ENCODE measurements at places on chromosomes 11 and 22.

DNA sequence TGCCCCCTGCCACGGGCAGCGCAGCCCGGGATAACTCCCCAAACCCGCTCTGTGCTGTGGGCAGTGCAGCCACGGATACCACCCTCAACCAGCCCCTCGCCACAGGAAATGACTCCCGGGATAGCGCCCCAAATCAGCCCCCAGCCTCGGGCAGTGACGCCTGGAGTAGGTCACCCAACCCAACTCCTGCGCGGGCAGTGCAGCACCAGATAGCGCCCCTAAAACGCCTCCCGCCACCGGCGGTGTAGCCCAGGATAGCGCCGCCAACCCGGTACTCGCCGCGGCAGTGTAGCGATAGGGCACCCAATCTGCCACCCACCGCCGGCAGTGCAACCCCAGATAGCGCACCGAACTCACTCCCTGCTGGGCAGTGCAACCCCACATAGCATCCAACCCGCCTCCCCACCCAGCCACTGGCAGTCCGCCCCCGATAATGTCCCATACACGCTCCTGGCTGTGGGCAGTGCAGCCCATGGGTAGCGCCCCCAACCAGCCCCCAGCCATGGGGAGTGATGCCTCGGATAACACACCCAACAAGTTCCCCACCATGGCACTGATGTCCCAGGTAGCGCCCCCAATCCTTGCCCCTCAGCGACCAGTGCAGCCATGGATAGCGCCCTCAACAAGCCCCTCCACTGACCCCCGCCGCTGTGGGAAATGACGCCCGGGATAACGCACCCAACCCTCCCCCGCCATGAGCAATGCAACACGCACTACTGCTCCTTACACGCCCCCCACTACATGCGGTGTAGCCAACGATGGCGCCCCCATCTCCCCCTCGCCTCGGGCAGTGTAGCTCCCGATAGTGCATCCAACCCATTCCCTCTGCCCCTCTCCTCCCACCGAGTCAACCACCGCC is 1.5 kb downstream of the RFPL2 start:
- DNase-seq, result no peak

DNA sequence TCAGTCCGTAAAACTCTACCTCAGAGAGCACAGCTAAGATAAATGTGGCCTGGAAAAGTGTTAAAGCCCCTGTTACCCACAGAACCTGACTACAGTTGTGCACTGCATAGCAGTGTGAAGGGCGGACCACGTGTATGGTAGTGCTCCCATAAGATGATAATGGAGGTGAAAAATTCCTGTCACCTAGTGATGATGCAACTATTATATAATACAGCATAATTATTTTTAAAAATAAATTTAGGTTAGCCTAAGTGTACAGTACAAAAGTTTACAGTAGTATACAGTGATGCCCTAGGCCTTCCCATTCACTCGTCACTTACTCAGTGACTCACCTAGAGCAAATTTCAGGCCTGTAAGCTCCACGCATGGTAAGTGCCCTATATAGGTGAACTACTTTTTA is 76.6 kb upstream of the RASSF10 start:
- no peak for DNase-seq

GRCh38 chr11:59152312-59152951 is 9.8 kb downstream of the FAM111A start:
- no peak for DNase-seq

DNA sequence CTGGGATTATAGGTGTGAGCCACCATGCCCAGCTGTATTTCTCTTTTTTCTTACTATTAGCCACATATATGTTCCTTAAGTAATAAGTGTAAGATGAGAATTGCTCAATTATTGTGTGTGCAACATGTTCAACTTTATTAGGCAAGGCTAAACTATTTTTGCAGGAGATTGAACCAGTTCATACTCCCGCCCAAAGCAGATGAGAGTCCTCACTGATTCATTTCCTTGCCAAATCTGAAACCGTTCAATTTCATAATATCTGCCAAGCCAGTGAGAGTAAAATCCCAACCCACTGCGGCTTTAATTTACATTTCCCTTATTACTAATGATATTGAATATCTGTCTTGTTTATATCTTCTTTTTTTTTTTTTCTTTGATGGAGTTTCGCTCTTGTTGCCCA is 48.4 kb downstream of the KCNJ4 start:
- DNase-seq, result no peak

- no peak for DNase-seq
These were observed 83.9 kb upstream of the EED start for GRCh38 chr11:86160541-86161149.

DNA sequence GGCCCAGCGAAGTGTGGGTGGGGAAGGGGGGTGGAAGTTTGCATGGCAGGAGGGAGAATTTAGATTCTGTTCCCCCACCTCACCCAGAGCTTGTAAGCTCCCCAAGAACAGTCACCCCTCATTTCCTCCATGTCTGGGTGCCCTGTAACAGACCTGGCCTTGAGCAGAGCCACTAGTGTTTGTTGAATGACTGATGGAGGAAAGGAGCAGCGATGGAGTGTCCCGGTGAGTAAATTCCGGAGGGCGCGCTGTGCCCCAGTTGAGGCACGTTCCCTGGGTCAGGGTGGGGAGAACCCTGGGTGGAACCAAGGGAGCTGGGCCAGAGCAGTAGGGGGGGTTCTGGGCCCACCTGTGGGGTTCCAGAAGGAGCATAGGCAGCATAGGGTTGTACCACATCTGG is 827 bp downstream of the NAALADL1 start:
- DNase-seq, result no peak

DNA sequence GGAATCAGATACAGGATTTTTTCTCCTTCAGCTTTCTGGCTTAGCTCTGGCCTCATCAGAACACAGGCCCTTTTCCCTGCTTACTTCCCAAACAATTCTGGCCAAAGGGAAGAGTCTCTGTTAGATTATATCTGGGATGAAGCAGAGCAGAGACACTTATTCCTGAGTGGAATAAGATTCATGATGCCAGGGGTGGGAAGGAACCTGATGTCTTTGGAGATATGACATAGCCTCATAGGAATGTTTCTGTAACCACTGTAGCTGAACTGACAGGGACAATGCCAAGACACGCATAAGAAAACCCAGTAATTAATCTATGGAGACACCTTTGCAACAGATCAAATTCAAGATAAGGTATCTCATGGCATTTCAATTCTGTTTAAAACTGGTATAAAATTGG is 177.1 kb upstream of the RAG2 start:
- DNase-seq, result no peak

DNA sequence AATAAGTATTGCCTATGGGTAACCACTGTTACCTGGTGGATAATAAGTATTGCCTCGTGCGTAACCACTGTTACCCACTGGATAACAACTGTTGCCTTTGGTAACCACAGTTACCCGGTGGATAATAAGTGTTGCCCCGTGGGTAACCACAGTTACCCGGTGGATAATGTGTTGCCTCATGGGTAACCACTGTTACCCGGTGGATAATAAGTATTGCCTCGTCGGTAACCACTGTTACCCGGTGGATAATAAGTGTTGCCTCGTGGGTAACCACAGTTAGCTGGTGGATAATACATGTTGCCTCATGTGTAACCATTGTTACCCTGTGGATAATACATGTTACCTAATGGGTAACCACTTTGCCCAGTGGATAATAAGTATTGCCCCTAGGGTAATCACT is 9.8 kb upstream of the NXPE4 start:
- no peak for DNase-seq

GRCh38 chr11:120625565-120625964 is 114.0 kb downstream of the GRIK4 start:
- no peak for DNase-seq

GRCh38 chr11:128343135-128343514 is 244.2 kb downstream of the ETS1 start:
- DNase-seq, result no peak

DNA sequence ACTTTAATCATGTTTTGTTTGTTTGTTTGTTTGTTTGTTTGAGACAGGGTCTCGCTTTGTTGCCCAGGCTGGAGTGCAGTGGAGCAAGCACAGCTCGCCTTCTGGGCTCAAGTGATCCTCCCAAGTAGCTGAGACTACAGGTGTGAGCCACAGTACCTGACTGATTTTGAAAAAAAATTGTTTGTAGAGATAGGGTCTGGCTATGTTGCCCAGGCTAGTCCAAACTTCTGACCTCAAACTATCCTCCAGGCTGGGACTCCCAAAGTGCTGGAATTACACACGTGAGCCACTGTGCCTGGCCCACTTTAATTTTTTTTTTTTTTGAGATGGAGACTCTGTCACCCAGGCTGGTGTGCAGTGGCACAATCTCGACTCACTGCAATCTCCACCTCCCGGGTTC is 74.8 kb upstream of the CLDN5 start:
- DNase-seq, result no peak

GRCh38 chr11:78354408-78355308 is 63.0 kb downstream of the GAB2 start:
- DNase-seq, result no peak

GRCh38 chr22:23205339-23206049 is 25.2 kb downstream of the BCR start:
- no peak for DNase-seq

- no peak for DNase-seq
These were observed 2.1 kb downstream of the ADA2 start for GRCh38 chr22:17217179-17217578.

DNA sequence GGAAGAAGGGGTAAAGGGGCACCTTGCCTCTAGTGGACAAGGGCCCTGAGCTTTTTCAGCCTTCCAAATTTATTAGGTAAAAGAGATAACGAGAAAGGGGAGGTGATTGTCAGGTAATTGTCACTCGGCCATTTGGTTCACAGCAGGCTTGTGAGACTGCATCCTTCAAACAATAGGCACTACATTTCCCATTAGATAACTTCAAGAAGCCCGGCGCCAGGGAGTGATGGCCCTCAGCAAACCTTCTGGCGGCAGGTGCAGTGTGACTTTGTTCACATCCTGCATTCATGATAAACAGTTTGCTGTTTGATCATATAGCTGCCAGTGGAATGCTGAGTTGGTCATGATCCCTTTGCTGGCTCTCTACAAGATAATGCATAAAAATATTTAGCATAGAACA is 185.1 kb downstream of the CWF19L2 start:
- DNase-seq, result no peak

DNA sequence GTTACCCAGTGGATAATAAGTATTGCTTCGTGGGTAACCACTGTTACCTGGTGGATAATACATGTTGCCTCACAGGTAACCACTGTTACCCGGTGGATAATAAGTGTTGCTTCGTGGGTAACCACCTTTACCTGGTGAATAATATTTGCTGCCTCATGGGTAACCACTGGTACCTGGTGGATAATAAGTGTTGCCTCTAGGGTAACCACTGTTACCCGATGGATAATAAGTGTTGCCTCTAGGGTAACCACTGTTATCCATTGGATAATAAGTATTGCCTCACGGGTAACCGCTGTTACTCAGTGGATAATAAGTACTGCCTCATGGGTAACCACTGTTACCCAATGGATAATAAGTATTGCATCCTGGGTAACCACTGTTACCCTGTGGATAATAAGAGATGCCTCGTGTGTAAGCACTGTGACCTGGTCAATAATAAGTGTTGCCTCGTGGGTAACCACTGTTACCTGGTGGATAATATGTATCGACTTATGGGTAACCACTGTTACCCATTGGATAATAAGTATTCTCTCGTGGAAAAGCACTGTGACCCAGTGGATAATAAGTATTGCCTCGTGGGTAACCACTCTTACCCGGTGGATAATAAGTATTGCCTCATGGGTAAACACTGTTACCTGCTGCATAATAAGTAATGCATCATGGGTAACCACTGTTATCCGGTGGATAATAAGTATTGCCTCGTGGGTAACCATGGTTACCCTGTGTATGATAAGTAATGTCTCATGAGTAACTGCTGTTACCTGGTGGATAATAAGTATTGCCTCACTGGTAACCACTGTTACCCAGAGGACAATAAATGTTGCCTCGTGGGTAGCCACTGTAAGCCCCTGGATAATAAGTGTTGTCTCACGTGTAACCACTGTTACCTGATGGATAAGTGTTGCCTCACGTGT is 20.1 kb upstream of the NXPE4 start:
- DNase-seq, result no peak

- DNase-seq, result no peak
These were observed 16.7 kb downstream of the PHLDA2 start for GRCh38 chr11:2912498-2912897.

DNA sequence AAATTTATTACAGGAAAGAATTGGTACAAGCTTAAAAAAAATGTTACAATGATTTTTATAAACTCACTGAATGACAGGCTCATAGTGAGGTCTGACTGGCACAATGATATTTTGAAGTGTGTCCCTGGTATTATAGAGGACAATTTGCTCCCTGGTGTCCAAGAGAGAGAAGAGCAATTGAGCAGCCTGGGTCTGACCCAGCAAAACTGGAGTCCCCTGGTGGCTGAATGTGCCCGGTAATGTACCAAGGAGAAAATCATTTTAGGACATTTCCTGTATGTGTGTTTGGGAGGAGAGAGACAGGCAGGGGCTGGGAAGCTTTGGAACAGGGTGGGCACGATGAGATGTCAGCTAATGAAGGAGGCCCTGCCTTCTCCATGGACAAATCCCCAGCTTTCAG is 125.3 kb downstream of the APOL5 start:
- no peak for DNase-seq

DNA sequence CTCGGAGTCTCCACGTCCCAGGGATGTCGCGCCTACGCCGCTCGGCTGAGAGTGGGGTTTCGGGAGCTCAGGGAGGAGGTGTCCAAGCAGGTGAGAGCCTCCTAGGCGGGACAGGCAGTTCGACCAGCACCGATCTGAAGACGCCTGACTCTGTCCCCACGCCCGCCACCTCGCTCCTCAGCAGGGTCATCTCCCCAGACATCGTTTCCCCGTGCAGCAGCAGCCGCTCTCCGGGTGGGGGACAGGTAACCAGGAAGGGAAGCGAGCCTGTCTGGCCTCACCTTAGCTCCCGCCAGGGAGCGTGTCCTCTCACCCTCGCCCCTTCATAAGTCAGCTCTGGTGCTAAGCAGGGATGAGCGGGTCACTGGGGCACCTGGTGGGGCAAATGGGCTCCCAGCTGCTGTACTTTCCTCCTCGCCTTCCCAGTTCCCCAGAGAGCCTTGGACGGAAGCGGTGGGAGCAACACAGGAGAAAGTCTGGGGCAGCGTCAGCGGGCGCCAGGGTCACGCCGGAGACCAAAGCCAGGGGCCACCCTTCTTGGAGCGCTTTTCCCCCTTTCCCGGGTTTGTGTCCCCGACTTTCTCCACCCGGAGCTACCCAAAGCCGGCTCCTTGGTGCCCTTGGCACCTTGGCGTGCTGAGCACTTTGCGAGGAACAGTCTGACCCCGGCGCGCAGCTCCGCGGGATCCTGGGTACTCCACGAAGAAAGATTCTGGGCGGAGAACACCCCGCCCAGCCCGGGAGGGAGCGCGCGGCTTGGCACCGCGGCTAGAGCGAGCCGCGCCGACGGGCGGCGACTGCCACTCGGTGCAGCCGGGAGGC is 1.6 kb downstream of the SPON1 start:
- no peak for DNase-seq

DNA sequence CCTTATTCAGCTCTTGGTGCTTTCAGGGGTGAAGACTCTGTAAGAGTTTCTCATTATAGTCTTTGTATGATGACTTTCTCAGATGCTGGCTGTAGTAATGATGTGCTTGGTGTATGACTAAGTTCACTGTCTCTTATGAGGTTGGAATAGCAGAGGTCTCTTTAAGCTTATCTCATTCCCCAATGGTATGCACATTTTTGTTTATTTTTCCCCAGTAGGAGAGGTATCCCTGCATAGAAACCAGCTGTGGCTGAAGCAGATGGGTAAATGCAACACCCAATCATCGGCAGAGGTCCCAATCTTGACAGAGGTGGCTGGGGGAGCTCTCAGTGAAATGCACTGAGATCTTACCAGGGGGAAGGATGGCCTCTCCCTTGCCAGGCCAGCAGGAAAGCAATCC is 34.6 kb downstream of the BBOX1 start:
- DNase-seq, result no peak
